CD4-positive, alpha-beta T cell (primary cell): ENCODE measurements at places on chromosomes 5 and 9. TPM values are rescaled to one million over a fixed set of nuclear protein-coding genes. Genes with fewer than 3 reads are reported as not detected.

DNA sequence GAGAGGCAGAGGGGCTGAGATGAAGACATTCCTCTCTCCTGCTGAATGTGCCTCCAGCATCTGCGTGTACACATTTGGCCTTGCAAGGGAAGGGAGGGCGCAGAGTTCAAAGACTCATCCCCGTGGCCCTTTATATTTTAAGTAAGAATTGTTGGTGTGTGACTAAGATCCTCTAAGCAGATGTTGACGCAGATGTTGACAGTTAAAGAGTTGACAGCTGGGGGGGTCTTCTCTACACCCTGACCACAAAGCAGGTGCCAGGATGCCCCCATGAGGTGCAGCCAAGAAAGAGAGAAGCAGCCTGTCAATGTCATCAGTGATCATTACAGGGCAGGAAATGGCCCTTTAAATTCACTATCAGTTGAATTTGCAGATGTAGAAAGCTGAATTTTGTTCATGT lies 262.9 kb downstream of the IRX1 start:
- DNase-seq = no peak

Gene SLC12A7
- total RNA-seq = 51.7 TPM

- no peak for DNase-seq
Measured at GRCh38 chr5:138180183-138180782, 1.4 kb downstream of the KIF20A start.

DNA sequence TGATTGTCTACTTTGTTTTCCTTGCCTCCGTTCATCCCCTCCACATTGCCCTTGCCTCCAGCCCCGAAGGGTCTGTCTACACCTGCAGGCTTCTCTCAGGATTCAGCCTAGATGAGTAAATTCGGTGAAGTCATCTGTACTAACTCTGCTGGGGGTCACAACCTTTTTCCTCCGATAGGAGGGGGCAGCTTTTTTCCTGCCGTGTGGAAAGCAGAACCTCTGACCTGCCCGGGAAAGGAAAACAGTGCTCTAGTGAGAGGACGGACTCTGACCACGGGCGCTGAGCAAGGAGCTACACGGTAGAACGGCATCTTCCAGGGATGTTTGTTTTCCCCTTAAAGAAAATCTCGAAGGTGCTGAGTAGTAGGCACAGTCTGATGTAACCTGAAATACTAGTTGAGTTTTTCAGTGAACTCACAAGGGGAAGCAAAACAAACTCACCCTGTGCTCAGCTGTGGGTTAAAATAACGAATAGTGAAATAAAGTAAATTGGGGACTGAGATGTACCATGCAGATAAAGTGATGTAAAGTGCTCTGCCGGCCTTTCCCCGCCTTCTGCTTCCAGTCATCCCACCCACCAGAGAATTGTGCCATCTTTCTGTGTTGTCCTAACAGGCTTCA lies 281.8 kb downstream of the AOPEP start:
- no peak for DNase-seq

Gene CRHBP
- not detected for total RNA-seq

Gene WNK2
- total RNA-seq = 0.19 TPM

Gene CDX1
- not detected for total RNA-seq

DNA sequence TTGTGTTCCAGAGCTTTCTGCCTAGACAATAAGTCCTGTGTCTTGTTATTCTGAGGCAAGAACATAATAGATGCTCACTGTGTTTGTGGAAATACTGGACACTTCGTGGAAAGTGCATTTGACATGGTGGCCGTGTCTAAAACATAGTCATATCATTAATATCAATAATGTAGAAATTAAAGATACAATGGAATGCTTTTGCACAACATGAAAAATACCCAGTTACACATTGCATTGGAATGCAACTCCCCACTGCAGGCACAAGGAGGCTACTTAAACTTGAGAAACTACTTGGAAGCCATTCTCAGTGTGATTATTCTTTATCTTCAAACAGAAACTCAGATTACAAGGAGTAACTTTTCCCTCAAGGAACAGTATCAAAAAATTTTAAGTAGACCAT lies 145.3 kb upstream of the ZNF462 start:
- no peak for DNase-seq

GRCh38 chr9:129746092-129746777 lies 6.6 kb downstream of the PTGES start:
- no peak for DNase-seq

Gene TEX48
- total RNA-seq = not detected
